CD4-positive, alpha-beta T cell treated with Interleukin-2 at 100 ng/mL for 4 hours (primary cell): ENCODE measurements at places on chromosomes 11 and 22.

- DNase-seq: no peak
These were observed 9.7 kb upstream of the LRRC10B start for GRCh38 chr11:61498767-61499341.

GRCh38 chr11:105856954-105857353 is 165.1 kb downstream of the MSANTD4 start:
- no peak for DNase-seq

GRCh38 chr22:39244496-39245129 is at the start of gene PDGFB:
PDGFB (minus strand) TSS chr22:39244982; CDS start chr22:39243963, 1,019 bp downstream.
- peak; percentile 40 for DNase-seq

GRCh38 chr11:44101098-44101497 is 5.6 kb downstream of the EXT2 start:
- DNase-seq: no peak

DNA sequence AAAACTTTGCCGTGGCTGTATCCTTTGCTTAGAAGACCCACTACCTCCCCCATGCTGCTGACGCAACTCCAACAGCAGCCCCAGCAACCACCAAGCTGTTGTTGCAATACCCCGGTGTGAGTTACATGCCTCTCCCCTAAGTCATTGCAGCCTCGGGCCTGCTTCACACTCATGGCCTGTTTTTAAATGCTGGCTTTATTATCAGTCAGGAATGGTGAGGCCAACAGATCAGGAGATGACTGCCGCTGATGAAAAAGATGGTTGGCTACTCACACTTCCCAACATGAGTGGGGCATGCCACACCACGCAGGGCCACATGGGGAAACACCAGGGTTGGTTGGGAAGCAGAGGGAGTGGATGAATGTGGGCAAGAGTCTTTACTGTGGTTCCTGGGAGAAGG is 171.5 kb upstream of the SYT13 start:
- no peak for DNase-seq

DNA sequence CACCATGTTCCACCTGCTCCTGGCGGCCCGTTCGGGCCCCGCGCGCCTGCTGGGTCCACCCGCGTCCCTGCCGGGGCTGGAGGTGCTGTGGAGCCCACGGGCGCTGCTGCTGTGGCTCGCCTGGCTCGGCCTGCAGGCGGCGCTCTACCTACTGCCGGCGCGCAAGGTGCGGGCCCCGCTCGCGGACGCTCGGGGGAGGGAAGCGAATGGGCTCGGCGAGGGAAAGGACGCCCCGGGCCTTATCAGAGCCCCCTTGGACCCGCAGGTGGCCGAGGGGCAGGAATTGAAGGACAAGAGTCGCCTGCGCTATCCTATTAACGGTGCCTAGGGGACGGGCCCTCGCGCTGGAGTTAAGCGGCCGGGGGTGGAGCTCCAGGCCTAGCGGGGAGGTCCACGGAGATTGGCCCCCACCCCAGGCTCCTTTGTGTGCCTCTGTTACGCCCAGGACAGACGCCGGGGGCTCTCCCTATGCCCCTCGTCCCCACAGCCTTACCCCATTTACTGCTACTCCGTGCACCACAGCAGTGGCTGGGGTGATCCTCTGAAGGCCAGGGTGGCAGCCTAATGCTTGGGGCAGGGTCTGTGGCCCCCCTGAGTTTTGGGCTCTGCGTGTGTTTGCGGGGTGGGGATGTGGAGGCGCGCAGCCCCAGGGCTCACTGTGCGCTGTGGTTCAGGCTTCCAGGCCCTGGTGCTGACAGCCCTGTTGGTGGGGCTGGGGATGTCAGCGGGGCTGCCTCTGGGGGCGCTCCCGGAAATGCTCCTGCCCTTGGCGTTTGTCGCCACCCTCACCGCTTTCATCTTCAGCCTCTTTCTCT is 1.1 kb downstream of the TM7SF2 start:
- peak; percentile 76 for DNase-seq

- no peak for DNase-seq
These were observed 705 bp downstream of the PTPRJ start for GRCh38 chr11:47980907-47981621.

GRCh38 chr11:83717537-83717936 is 431.4 kb upstream of the CCDC90B start:
- no peak for DNase-seq

- no peak for DNase-seq
These were observed 328.8 kb upstream of the PITPNB start for GRCh38 chr22:28247667-28248363.
